ENCODE measurements at places on chromosomes 4 and X.

DNA sequence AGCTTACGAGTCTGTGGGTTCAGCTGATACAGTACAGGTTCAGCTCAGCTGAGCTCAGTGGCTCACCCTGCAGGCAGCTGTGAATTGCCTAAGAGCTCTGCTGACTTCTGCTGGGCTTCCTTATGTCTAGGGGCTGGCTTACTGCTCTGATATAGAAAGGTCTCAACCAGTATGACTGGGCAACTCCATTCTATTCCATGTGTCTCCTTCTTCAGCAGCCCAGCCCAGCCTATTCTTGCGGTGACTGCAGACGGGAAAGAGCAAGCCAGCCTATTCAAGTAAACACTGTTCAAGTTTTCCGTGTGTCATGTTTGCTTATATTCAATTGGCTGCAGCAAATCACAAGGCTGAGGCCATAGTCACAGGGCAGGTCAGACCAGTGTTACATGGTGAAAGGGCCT is 615.4 kb upstream of the ZFP42 start:
- no peak for DNase-seq

DNA sequence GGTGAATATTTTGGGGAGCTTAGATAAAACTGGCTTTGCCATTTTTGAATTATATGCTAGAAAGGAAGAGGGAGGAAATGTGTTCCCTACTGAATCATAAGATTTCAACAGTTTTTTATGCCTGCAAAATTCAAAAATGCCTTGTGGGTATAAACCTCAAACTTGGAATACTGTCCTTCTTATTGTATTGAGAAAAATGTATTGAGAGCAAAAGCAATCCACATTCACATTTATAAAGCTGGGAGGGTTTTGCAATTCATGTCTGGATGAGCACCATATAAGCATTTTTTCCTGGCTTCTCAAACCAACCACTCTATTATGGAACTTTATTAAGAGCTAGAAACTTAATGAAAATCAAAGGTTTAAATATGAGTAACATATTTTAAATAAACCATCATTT is 289.8 kb downstream of the PCDH7 start:
- DNase-seq, result no peak

GRCh38 chr4:102298716-102299115 is 46.6 kb downstream of the SLC39A8 start:
- DNase-seq, result no peak

- DNase-seq, result no peak
Observed at GRCh38 chrX:49212861-49213260, 12.9 kb upstream of the SYP start.

- no peak for DNase-seq
Observed at GRCh38 chr4:88746206-88746605, 48.6 kb upstream of the NAP1L5 start.

- DNase-seq, result no peak
Observed at GRCh38 chrX:105114554-105115130, 105.9 kb downstream of the TEX13A start.

- no peak for DNase-seq
Observed at GRCh38 chr4:98275145-98275544, 14.0 kb downstream of the RAP1GDS1 start.

- DNase-seq, result no peak
Observed at GRCh38 chr4:117434424-117434823, 349.0 kb upstream of the TRAM1L1 start.

- no peak for DNase-seq
Observed at GRCh38 chr4:27049239-27049829, 188.7 kb downstream of the STIM2 start.

GRCh38 chrX:31334997-31335396 is 263.2 kb upstream of the FTHL17 start:
- DNase-seq, result no peak

DNA sequence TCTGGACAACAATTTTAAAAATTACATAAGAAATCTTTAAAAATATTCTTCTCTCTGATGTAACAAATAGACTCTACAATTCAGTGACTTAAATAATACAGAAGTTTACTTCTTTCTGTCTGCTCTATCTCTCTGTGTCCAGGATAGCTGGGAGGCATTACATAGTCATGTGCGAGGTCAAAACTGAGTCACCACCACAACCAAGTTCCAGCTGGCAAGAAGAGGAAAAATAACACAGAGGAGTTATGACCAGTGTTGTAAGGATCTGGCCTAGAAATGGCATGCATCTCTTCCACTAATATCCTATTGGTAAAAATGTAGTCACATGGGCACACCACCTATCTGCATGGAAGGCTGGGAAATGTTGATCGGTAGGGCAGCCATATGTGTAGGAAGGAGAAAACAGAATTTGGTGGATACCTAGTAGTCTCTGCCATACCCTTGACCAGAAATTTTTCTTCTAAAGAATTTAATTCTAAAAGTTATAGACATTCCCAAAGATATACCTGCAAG is 39.4 kb upstream of the WDFY3 start:
- no peak for DNase-seq

- no peak for DNase-seq
Observed at GRCh38 chr4:128737098-128737513, 72.4 kb upstream of the JADE1 start.

- DNase-seq, result no peak
Observed at GRCh38 chr4:150495550-150495949, 86.4 kb upstream of the MAB21L2 start.

DNA sequence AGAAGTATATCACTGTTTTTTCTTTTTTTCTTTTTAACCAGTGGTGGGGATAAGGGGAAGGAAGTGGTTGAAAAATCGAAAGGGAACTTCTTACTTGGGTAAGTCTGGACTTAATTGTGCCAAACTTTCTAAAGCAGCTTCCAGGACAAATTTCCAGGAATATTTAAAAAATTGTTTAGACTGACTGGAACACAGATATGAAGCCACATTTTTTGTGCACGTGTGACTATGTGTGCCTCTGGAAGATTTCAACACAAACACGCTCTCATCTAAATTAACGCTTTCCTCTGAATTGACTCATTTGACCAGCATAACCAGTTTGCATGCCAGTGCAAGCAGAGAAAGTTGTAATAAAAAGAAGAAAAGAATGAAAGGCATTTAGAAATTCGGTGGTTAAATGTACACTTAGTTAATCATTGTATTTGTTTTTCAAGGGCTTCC is 18.8 kb upstream of the YTHDC1 start:
- DNase-seq, result no peak

GRCh38 chr4:18082236-18082635 is 60.7 kb upstream of the LCORL start:
- no peak for DNase-seq

- no peak for DNase-seq
Observed at GRCh38 chr4:88938138-88938537, 118.8 kb downstream of the FAM13A start.

DNA sequence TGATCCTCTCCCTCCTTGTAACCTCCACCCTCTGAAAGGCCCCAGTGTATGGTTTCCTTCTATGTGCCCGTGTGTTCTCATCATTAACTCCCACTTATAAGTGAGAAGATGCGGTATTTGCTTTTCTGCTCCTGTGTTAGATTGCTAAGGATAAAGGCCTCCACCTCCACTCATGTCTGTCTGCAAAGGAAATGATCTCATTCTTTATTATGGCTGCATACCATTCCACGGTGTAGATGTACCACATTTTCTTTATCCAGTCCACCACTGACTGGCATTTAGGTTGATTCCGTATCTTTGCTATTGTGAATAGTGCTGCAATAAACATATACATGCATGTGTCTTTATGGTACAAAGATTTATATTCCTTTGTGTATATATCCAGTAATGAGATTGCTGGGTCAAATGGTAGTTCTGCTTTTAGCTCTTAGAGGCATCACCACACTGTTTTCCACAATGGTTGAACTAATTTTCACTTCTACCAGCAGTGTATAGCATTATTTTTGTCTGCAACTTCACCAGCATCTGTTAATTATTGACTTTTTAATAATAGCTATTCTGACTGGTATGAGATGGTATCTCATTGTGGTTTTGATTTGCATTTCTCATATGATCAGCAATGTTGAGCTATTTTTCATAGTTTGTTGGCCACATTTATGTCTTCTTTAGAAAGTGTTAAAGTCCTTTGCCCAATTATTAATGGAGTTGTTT is 1030.9 kb downstream of the FSTL5 start:
- DNase-seq, result no peak

- no peak for DNase-seq
Observed at GRCh38 chr4:78770091-78770642, 6.0 kb upstream of the BMP2K start.

GRCh38 chr4:55635282-55635681 is 816 bp downstream of the NMU start:
- no peak for DNase-seq

GRCh38 chr4:94798808-94799207 is 41.1 kb downstream of the BMPR1B start:
- DNase-seq, result no peak

DNA sequence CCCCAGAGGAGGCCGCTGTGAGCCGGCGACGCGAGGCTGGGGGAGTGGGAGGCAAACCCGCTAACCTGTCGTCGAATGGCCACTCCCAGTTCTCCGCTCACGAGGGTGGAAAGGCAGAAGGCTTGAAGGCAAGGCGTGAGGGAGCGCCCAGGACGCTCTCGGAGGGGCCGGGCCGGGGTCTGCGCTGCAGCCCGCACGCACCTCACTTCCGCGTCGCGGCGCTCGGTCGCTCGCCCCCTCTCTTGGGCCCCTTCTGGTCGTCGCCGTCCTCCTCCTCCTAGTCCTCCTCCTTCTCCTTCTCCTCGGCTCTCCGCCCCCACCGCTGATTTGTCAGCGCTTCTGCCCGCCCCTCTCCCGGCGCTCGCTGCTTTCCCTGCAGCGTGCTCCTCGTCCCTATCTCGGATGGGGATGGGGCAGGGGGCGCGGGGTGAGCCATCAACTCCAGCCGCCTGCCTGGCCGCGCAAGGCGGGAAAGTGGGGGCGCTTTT is at the start of gene SNCA:
Gene SNCA (minus strand): TSS at position 265 of the 488 bp plus-strand sequence. CDS start 1,494 bp downstream, outside the sequence.
- no peak for DNase-seq

GRCh38 chrX:141341743-141342142 is 99.4 kb upstream of the SPANXC start:
- DNase-seq, result no peak

- no peak for DNase-seq
Observed at GRCh38 chr4:158836002-158836369, 67.2 kb downstream of the FNIP2 start.

DNA sequence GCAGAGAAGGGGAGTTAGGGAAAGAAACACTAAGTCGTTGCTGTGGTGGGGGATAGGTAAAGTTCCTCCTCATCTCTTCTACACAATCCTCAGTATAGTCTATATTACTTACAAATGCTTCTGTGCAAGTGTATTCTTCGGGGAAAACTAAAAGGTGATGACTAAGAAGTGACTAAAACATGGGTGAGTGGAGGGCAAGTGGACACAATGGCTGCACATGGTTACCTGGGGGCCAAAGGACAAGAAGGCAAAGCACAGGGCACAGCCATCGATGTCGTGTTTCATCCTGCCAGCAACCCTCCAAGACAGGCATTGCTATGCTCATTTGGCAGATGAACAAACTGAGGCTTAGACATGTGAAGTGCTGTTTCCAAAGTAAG is 35.5 kb upstream of the CCKAR start:
- DNase-seq, result no peak

GRCh38 chr4:176838601-176839433 is 46.1 kb upstream of the VEGFC start:
- DNase-seq, result no peak

DNA sequence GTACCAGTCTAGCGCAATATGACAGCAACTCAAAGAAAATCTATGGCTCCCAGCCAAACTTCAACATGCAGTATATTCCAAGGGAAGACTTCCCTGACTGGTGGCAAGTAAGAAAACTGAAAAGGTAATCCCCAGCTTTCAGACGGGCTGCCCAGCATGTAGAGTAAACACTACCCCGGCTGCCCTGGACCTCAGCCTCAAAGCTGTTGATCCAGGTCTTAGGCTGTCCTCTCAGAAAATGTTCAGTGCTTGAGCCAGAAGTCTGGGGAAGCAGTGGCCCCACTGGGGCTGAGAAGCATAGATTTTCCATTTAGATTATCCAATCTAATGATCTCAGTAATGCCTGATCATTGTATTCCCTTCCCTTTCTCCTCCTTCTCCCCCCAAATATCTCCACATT is 21.9 kb downstream of the BMX start:
- DNase-seq, result no peak

- DNase-seq, result no peak
Observed at GRCh38 chr4:37381040-37381668, 136.6 kb downstream of the NWD2 start.

- DNase-seq, result no peak
Observed at GRCh38 chr4:141705747-141706377, 69.5 kb downstream of the IL15 start.

DNA sequence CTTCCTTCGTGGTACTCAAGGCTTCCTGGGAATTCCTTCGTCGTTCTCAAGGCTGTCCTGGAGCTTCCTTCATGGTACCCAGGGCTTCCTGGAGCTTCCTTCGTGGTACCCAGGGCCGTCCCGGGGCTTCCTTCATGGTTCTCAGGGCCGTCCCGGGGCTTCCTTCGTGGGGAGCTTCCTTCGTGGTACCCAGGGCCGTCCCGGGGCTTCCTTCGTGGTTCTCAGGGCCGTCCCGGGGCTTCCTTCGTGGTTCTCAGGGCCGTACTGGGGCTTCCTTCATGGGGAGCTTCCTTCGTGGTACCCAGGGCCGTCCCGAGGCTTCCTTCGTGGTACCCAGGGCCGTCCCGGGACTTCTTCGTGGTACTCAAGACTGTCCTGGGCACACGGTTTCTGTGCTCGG is 339.6 kb upstream of the FAT1 start:
- DNase-seq, result no peak

DNA sequence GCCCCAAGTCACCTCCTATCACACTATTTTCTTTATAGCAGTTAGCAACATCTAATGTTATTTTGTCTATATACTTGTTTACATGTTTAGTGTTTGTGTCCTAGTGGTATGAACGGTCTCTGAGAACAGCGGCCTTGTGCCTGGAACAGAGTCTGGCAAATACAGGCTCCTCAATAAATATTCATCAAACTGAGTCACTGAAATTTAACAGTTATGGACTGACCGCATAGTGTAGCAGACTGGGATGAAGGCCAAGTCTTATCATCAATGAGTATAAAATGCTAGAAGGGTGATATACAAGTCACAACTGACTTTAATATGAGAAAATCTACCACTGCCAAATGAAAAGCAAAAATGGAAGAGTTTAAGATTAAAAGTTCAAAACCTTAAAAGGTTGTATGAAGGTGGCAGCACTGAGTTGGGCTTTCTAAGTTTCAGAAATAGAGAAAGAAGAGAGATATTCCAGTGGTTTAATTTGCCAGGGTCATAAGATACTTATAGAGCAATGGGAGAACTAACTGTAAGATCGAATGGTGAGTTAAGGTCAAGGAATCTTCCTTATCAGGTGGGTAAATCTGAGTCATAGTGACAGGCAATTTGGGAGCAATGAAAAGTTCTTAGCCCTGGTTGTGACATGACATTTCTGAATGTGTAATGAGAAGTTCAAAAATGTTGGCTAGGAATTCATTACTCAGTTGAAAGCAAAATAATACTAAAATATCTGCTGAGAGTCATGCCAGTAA is 34.9 kb downstream of the ELOVL6 start:
- no peak for DNase-seq

Measured in stimulated activated CD8-positive, alpha-beta memory T cell treated with anti-CD3 and anti-CD28 coated beads, Interleukin-15, amount 100 ng/mL, for 4 hours (primary cell).